Aortic smooth muscle cell (primary cell): ENCODE measurements at places on chromosomes 7 and 10. TPM values are rescaled to one million over a fixed set of nuclear protein-coding genes. Genes with fewer than 3 reads are reported as not detected.

The PTPRZ1 gene
- total RNA-seq, result 0.12 TPM in 1 of 2 replicates, not detected in the other

The AGBL3 gene
- total RNA-seq, result 1.6 and 1.7 TPM in 2 replicates

The GHRHR gene
- total RNA-seq, result not detected in 2 replicates

The RAPGEF5 gene
- total RNA-seq, result 39.3 and 48.9 TPM in 2 replicates

The TFR2 gene
- 0.31 and 0.40 TPM in 2 replicates for total RNA-seq

The LRMDA gene
- total RNA-seq, result 4.6 and 7.8 TPM in 2 replicates

The KCND2 gene
- 0.13 and 0.31 TPM in 2 replicates for total RNA-seq

The STK31 gene
- not detected in 2 replicates for total RNA-seq

The LEP gene
- not detected in 2 replicates for total RNA-seq

The CRYGN gene
- total RNA-seq, result 0.12 and 0.13 TPM in 2 replicates

The RARRES2 gene
- total RNA-seq, result not detected in 2 replicates

The HABP2 gene
- not detected in 2 replicates for total RNA-seq

The PODXL gene
- total RNA-seq, result 5.2 and 11.7 TPM in 2 replicates

The WDR86 gene
- total RNA-seq, result 0.06 and 0.26 TPM in 2 replicates

The NRCAM gene
- total RNA-seq, result 1.6 and 2.5 TPM in 2 replicates

The HMX3 gene
- not detected in 2 replicates for total RNA-seq

The ITIH5 gene
- 0.13 and 0.19 TPM in 2 replicates for total RNA-seq

The TLX1 gene
- not detected in 2 replicates for total RNA-seq

The SEPHS1 gene
- 27.9 and 43.1 TPM in 2 replicates for total RNA-seq

The AFAP1L2 gene
- total RNA-seq, result 0.06 and 0.13 TPM in 2 replicates

The SEC31B gene
- 2.5 and 2.7 TPM in 2 replicates for total RNA-seq

The FAM131B gene
- 1.6 and 2.0 TPM in 2 replicates for total RNA-seq

The OR13A1 gene
- total RNA-seq, result under 0.01 TPM in 1 of 2 replicates, not detected in the other

The NEUROG3 gene
- not detected in 2 replicates for total RNA-seq

The CAMK2B gene
- total RNA-seq, result 1.3 and 2.9 TPM in 2 replicates

The CCL24 gene
- not detected in 2 replicates for total RNA-seq

The PKD1L1 gene
- total RNA-seq, result 0.13 and 0.25 TPM in 2 replicates

The TCAF2 gene
- total RNA-seq, result 1.1 and 1.7 TPM in 2 replicates
